ENCODE measurements at places on chromosomes 11 and 22. TPM values are rescaled to one million over a fixed set of nuclear protein-coding genes. Genes with fewer than 3 reads are reported as not detected.

GRCh38 chr11:24819006-24819405 lies 322.2 kb downstream of the LUZP2 start:
- DNase-seq, result no peak

DNA sequence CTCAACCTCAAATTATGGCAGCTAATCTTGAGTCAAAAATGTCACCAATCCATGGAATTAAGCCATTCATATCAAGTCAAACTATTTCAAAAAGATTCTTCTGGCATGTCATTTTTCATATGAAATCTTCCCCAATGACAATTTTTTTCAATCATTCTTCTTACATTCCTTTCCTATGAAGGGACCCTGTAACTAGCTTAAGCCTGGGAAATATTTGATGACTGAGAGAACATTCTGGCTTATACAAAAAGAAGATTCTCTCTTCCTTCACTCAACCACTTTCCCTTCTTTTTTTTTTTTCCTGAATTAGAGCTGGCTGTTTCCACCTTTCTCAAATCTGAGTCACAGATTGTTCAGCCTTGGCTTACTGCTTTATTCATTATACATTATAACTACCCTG lies 903.7 kb downstream of the FAM181B start:
- no peak for DNase-seq

GRCh38 chr11:111521135-111521534 lies 6.6 kb downstream of the HOATZ start:
- peak; percentile 31 for DNase-seq

DNA sequence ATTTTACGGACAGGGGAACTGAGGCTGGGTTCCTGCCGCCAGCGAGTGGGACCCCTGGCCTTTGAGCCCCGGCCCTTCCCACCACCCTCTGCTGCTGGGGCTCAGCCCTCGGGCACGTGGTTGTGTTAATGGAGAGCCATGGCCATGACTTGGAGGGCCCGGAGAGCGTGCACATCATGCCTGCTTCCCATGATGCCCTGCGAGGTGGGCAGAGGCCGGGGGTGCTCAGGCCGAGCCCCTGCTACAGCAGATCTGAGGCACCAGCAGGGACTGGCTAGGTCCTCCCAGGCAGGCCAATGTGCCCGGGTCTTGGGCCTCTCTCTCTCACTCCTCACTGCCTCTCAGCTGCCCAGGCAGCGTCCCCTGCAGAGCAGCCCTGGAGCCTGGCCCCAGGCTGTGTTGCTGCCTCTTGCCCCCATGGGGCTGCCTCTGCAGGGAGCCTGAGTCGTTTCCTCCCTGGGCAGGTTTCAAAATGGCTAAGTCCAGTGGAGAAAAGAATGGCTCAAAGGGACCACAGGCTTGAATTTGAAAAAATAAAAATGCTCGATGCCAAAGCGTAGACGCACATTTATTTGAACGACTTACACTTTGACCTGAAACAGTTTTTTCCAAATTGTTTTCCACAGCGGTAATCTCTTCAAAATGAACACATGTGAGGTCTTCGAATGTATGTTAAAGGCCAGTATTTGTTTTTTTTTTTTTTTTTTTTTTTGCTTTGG lies 72.6 kb upstream of the CLDN5 start:
- no peak for DNase-seq

- DNase-seq, result no peak
Observed at GRCh38 chr11:108880510-108880909, 215.6 kb downstream of the DDX10 start.

DNA sequence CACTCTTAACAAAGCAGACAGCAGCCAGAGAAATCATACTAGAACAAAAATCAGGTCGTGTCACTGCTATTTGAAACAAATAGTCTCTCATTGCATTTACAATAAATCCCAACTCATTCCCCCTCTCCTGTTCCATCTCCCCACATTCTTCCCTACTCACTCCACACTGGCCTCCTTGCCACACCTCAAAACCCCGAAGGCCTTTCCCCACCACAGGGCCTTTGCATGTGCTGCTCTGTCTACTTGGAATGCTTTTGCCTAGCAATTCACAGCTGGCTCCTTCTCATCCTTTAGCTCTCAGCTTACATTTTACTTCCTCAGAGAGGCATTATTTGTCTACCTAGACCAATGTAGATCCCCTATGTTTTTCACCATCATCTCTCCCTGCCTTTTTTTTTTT lies 6.3 kb upstream of the THOC5 start:
- no peak for DNase-seq

DNA sequence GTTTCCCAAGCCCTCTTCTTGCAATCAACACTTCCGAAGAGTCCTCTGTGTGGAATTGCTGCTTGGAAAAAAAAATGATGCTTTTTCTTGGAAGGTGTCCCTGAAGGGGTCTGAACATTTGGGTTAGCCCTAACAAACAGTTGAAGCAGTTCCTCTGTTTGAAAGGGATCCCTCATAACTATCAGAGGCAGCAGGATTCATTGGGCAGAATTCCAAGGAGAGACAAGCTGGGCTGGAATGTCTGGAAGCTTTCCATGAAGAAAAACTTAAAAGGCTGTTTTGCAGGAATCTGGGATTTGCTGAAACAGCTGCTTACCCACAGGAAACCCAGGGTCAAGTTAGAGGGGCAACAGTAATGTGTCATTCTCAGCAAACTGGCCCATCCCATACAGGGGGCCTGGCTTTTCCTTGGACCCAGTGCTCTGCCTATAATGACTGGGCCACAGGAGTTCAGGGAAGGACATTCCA lies 3.1 kb downstream of the CSNK2A3 start:
- DNase-seq, result peak; percentile 86

GRCh38 chr11:113632981-113633380 lies 73.1 kb downstream of the TMPRSS5 start:
- DNase-seq, result peak; percentile 76

RAB38 gene
- 1.2 TPM for total RNA-seq

OR51I1 gene
- not detected for total RNA-seq

HEPACAM gene
- not detected for total RNA-seq

TRIM51 gene
- total RNA-seq, result not detected

TBX1 gene
- total RNA-seq, result 2.8 TPM

SCGB1D2 gene
- not detected for total RNA-seq

MYRF gene
- 0.18 TPM for total RNA-seq

AIFM3 gene
- 0.45 TPM for total RNA-seq

Measured in fibroblast of the aortic adventitia (primary cell).